ENCODE measurements at places on chromosomes 4 and X.

DNA sequence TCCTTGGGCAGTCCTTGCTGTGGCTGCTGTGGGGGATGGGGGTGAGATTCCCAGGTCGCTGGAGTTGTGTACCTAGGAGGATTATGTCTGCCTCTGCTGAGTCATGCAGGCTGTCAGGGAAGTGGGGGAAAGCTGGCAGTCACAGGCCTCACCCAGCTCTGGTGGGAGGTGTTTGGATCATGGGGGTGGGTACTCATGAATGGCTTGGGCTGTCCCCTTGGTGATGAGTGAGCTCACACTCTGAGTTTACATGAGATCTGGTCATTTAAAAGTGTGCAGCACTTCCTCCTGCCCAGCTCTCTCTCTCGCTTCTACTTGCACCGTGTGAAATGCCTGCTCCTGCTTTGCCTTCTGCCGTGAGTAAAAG lies 24.6 kb upstream of the PDLIM3 start:
- peak; percentile 80 for DNase-seq

- no peak for DNase-seq
Observed at GRCh38 chr4:105060628-105061027, 86.0 kb upstream of the TET2 start.

DNA sequence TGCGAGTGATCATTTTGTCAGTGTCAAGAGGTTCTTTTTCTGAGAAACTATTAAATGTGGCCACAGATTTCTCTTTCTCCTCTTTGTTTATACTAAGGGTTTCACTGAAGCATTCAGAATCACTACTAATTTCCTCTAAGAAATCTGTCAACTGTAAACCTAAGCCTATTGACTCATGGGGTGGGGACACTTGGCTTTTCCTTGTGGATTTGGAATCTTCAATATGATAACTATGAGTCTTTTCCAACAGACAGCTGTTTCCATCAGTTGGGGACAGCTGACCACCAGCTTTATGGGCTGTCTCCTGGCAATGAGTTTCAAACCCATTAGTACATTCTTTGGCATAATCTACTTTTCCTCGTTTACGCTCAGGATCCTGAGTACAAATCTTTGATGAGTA lies 13.8 kb downstream of the PGRMC1 start:
- DNase-seq: no peak

- peak; percentile 34 for DNase-seq
Observed at GRCh38 chr4:102759831-102760644, 730 bp downstream of the MANBA start.

DNA sequence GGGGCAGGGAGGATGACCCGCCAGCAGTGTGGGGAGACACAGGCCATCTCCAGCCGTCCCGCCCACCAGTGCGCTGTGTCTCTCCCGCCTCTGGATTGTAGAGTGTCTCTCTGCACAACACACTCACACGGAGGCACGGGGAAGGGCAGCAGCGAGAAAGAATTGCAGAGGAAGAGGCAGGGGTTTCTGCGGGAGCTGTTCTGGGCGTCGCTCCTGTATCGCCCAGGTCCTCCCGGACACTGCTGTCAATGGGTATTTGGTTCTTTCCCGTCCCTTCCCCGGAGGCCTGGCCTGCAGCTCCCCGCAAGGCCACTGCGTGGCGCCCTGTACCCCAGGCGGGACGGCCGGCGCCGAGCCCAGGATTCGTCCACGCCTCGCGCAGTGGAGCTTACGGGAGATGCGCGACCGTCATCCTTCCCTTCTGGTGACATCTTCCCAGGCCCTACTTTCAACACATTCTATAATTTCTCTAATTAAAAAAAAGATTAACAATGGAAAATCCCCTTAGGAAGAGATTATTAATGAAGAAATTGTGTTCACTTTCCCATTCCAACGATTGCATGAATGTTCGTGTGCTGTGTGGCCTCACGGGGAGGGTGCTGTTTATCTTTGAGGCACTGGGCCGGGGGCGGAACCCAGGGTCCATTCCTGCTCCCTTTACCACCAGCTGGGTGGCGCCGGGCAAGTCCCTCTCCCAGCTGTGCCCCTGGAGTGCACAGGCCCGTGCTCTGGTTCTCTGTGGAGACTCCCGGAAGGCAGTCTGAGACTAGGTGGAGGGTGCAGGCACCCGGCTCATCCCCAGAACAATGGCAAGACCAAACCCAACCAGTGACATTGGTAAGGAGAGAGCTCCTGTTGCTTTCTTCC lies 95.7 kb downstream of the CPZ start:
- peak; percentile 16 for DNase-seq

GRCh38 chr4:33184657-33185290 lies 2464.6 kb downstream of the PCDH7 start:
- no peak for DNase-seq

GRCh38 chrX:39227371-39227770 lies 426.1 kb downstream of the MID1IP1 start:
- DNase-seq: no peak

All from fibroblast of skin of back (primary cell).